ENCODE measurements at places on chromosomes 6 and 20. TPM values are rescaled to one million over a fixed set of nuclear protein-coding genes. Genes with fewer than 3 reads are reported as not detected.

The LCA5 gene
- 10.1 TPM for total RNA-seq

The RNF182 gene
- 3.3 TPM for total RNA-seq

The RNF114 gene
- 78.5 TPM for total RNA-seq

The NDUFAF5 gene
- total RNA-seq: 8.3 TPM

The MAPK14 gene
- 86.0 TPM for total RNA-seq
